Pancreas (tissue), 10 donors: ENCODE measurements at places on chromosomes 1 and 21.

DNA sequence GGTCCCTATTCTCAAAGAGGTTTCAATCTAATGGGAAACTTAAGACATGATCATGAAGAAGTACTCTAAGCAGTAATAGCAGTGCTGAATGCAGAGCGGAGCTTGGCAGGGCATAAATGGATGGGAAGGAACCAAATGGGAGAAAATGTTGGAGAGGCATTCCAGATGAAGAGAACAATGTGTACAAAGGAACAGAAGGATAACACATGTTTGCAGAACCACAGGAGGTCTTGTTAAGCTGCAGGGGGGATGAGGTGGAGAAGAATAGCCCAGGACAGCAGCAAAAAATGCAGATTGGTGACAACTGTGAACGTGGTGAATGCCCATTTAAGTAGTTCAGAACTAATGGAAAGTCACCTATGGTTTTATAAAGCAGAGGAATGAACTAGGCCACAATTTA, 99.1 kb downstream of the ASTN1 start:
- H3K27ac ChIP-seq = no peak overlapping the region
- no peaks in the 10 kb centered on the region for H3K4me1 ChIP-seq
- H3K4me3 ChIP-seq = no peak overlapping the region
- H3K36me3 ChIP-seq = no peaks in the 10 kb centered on the region

- H3K4me1 ChIP-seq = no peaks in the 10 kb centered on the region
- no peaks in the 10 kb centered on the region for H3K36me3 ChIP-seq
- H3K27me3 ChIP-seq = no peaks in the 10 kb centered on the region
- H3K4me3 ChIP-seq = no peak overlapping the region
- no peak for DNase-seq
- no peak overlapping the region for H3K27ac ChIP-seq
Observed at GRCh38 chr21:38775733-38776132, 30.0 kb upstream of the ETS2 start.

DNA sequence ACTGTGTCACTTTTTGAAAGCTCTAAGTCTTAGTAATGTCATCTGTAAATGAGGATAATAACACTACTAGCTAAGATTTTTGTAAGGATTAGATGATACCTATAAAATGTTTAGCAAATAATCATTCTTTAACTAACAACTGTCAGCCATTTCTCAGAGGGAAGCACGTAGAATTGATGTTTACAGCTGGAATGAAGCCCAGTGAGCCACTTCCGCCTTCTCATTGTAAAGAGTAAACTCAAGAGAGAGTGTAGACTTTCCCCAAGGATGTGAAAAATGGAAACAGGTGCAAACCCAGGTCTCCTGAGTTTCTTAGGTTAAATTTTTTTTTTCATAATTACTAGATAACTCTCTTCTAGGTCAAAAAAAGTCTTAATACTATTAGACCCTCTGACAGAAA, 4.9 kb downstream of the GREM2 start:
- no peak overlapping the region for H3K27ac ChIP-seq
- no peak for DNase-seq
- H3K4me3 ChIP-seq = no peak overlapping the region
- no peaks in the 10 kb centered on the region for H3K4me1 ChIP-seq

- peaks cover 12% of the 10 kb centered on the region for H3K4me1 ChIP-seq
- no peak overlapping the region for H3K4me3 ChIP-seq
- no peak for DNase-seq
- H3K27me3 ChIP-seq = no peaks in the 10 kb centered on the region
- no peaks in the 10 kb centered on the region for H3K36me3 ChIP-seq
Observed at GRCh38 chr1:109658533-109659042, 2.7 kb downstream of the GSTM4 start.

GRCh38 chr1:33219886-33220661, 36.2 kb upstream of the ZNF362 start:
- no peak overlapping the region for H3K27ac ChIP-seq
- no peaks in the 10 kb centered on the region for H3K36me3 ChIP-seq
- no peak overlapping the region for H3K4me3 ChIP-seq
- no peak for DNase-seq
- H3K4me1 ChIP-seq = no peaks in the 10 kb centered on the region
- no peaks in the 10 kb centered on the region for H3K27me3 ChIP-seq

DNA sequence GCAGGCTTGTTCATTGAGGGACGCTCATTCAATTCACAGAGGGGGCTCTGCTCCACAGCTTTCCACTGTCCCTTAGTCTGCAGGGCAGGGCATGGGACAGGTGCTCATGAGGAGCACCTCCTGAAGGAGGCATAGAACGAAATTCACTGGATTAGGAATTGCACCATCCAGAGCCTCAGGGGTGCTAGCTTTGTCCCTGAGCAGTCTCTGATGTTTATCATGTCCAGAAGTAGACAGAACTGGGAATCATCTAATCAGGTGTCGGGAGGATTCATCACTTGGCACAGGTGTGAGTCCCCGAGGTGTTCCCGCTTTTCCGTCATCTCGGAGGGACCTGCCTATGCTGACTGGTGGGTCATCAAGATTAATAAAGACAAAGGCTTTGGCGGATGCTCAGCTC, 321.4 kb downstream of the AJAP1 start:
- H3K36me3 ChIP-seq = no peaks in the 10 kb centered on the region
- no peak overlapping the region for H3K4me3 ChIP-seq
- no peaks in the 10 kb centered on the region for H3K4me1 ChIP-seq
- DNase-seq = no peak
